ENCODE measurements at places on chromosomes 2 and 18. TPM values are rescaled to one million over a fixed set of nuclear protein-coding genes. Genes with fewer than 3 reads are reported as not detected.

DNA sequence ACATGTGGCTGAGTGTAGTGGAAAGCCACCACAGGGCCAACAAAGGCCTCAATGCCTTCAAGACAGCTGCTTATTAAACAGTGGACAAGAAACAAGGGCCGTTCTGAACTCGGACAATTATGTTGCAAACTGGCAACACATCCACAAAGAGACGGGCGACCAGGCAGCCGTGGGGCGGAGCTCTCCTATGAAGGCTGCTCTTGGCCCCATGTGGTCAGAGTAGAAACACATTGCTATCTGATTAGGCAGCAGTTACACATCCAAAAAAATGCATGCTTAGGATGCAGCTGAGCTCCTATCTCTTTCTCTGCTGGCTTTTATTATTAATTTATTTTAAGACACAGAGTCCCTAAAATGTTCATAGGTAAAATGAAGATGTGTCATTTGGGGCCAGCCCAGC is 163.4 kb downstream of the TMEM163 start:
- no peak for DNase-seq

- DNase-seq, result no peak
Observed at GRCh38 chr2:38016219-38016618, 59.7 kb downstream of the CYP1B1 start.

GRCh38 chr2:175251425-175252041 is 70.0 kb upstream of the ATP5MC3 start:
- DNase-seq, result no peak

DNA sequence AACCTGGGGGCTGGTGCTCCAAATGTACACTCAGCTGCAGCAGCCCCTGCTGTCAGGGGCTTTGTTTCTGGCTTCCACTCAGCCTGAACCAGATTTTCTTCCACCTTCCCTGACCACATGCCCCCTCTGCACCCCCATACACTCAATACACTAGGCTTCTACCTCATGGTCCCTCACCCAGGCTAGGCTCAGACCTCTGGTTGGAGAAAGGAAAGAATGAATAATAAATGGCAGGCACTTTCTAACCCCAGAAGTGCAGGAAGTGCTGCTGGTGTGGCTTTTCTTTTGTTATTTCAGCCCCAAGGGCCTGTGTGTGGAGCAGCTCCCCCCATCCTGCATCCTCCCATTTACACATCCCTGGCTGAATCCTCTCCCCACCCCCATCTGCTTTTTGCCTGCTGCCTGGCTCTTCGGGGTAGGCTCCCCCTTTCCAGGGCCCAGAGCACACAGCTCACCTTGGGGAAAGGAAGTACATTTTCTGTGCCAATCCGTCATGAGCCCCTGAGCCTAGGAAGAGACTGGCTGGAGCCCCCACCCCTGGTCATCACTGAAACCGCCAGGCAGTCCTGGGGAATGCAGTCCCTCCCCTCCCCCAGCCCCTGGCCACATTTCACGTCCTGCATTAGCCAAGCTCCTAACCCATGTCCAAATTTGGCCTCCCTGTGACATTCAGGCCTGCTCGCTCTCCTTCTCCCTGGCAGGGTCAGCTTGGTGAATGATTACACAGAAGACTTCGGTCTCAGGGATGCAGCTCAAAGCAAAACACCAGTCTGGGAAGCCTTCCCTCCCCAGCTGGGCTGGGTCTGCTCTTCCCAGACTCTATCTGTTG is 2.6 kb downstream of the DYSF start:
- peak; percentile 64 for DNase-seq

GRCh38 chr2:16190446-16191270 is 250.3 kb downstream of the MYCN start:
- no peak for DNase-seq

DNA sequence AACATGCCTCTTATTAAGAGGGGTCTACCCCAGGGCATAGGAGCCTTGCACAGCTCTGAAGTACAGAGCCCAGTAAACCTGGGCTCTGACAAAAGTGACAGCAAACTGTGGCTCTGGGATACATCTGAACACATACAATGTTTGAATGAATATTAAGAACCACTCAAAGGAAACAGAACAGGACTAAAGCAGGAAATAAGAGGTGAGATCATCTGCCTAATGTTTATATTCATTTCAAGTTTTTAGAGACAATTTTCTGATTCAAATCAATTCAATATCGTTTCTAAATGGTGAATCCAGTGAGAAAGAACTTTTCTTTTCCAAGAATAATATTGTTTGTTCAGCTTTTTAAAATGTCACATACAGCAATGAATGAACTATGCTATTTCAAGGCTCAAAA is 136.7 kb upstream of the CAVIN2 start:
- no peak for DNase-seq

GRCh38 chr2:40097691-40098385 is 318.8 kb upstream of the THUMPD2 start:
- DNase-seq, result no peak

DNA sequence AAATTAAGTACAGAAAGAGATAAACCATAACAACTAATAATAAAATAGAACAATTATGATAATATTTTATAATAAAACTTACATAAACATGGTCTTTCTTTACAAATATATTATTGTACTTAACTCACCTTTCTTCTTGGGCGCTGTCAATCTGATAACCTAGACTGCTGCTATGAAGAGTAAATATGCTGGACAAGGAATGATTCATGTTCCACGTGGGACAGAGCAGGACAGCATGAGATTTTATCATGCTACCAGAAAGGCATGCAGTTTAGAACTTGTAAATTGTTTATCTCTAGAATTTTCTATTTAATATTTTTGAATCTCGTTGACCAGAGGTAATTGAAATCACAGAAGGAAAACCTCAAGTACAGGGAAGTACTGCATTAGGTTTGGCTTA is 210.7 kb downstream of the ANKRD30B start:
- no peak for DNase-seq

GRCh38 chr2:27707462-27708256 is 44.0 kb downstream of the SLC4A1AP start:
- no peak for DNase-seq

DNA sequence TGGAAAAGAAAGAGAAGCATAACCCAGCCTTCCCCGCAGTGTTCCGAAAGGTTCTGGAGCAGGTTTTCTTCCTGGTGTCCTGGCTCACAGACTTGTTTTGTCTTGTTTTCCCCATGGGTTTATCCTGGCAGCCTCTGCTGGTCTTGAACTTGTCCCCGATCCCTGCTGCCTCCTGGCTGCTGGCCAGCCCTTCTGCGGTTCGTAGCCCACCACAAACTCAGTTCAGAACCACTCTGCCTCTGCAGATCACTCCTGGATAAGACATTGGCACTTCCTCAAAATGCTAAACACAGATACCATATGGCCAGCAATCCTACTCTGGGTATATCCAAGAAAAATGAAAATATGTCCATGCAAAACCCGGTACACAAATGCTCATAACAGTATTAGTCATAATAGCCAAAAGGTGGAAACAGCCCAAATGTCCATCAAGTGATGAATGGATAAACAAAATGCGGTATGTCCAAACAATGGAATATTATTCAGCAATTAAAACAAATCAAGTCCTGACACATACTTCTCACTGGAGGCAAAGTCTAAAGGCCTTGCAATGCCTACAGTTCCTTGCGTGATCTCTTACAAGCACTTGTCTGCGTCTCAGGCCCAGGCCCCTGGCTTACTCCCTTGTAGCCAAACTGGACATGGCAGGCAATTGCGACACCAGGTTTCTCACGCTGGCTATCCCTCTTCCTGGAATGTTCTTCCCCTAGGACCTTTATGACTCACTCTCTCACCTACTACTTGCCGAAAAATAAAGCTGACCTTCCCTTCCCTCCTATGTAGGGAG is 28.0 kb upstream of the ARHGEF4 start:
- DNase-seq, result no peak

DNA sequence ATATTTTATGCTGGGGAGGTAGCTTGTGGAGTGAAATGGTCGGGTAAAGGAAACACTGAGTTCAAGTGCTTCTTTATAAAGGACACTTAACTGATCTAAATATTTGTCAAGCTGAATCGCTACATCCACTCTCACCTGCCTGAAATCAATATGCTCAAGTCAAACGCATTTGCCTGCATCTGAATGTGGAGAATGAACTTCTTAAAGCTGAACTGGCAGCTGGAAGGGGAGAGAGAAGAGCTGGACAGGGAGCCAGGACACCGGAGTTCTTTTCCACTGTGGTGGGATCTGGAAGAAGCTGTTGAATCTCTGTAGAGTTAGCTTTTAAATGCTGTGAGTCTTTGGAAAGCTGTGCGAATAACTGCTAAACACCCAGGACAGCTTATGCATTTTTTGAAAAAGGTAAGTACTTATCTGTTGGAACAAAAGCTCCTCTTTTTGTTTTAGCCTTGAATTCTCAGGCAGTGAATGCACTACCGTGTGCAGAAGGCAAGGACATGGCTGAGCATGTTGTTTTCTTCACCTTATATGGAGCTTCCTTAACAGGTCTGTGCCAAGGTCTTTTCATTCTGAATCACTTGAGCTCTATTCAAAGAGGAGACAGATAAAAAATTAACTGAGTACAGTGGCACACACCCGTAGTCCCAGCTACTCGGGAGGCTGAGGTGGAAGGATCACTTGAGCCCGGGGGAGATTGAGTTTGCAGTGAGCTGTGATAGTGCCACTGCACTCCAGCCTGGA is 74.2 kb upstream of the KLF7 start:
- DNase-seq, result no peak

GRCh38 chr2:203775684-203776083 is 69.2 kb downstream of the CD28 start:
- no peak for DNase-seq

- DNase-seq, result no peak
Observed at GRCh38 chr2:14619441-14619840, 13.1 kb upstream of the LRATD1 start.

GRCh38 chr2:232316461-232317330 is 61.9 kb upstream of the ALPP start:
- peak; percentile 34 for DNase-seq

DNA sequence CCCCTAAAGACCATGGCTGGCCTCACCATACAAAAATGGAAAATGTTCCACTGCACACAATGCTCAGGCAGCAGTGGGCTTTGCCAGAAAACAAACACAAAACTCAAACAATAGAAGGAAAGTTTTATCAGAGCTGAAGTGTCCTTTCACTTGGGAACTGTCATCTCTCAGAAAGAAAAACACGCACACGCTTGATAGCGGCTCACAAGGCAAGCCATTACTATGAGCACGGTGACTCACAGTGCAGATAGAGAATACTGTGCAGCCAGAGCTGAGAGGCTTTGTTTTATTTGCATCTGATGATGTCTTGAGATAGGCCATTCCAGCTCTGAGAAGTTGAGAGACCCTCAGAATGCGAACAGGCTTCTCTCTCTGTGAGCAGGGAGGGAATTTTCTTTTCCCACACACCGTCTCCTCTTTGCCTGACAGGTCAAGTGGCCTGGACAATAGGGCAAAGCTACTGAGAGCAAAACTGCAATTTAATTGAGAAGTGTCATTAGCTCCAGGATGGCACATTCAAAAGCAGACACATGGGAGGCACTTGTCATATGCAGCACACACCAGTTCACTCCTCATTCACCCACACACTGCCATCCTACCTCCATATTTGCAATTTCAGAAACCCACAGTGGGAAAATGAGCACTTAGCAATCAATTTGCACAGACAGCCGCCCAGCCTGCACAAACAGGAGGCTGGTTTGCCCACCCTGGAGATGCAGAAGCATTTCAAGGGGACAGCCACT is 236.6 kb downstream of the SS18 start:
- no peak for DNase-seq

- no peak for DNase-seq
Observed at GRCh38 chr2:61857224-61857623, 3.4 kb upstream of the FAM161A start.

DNA sequence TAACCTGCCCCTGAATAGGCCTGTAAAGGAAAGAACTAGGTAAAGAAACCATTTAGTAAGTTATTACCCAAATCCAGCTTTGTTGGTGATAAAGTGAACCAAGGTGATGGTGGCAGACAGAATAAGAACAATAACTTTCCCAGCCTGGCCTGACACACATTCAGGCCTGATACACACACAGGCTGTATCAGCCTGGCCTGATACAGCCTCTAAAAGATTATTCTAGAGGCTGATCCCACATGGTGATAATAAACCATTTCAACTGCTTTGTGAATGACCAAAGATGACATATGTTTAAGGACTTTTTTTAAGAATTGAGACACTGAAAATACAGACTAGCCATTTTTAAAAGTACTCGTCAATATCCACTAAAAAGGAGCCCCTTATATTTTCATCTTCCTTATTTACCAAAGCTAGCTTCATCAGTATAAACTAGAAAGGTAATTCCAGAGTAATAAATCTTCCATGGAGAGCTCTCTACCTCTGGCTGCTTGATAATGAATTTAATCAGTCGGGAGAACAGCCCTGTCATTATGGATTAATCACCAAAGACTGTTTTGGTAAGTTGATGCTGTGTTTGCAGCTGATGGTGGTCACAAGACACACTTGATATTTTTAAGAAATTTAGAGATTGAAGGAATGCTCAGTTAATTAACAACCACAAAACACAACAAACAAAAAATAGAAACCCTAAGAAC is 77.2 kb downstream of the SLC8A1 start:
- no peak for DNase-seq

DNA sequence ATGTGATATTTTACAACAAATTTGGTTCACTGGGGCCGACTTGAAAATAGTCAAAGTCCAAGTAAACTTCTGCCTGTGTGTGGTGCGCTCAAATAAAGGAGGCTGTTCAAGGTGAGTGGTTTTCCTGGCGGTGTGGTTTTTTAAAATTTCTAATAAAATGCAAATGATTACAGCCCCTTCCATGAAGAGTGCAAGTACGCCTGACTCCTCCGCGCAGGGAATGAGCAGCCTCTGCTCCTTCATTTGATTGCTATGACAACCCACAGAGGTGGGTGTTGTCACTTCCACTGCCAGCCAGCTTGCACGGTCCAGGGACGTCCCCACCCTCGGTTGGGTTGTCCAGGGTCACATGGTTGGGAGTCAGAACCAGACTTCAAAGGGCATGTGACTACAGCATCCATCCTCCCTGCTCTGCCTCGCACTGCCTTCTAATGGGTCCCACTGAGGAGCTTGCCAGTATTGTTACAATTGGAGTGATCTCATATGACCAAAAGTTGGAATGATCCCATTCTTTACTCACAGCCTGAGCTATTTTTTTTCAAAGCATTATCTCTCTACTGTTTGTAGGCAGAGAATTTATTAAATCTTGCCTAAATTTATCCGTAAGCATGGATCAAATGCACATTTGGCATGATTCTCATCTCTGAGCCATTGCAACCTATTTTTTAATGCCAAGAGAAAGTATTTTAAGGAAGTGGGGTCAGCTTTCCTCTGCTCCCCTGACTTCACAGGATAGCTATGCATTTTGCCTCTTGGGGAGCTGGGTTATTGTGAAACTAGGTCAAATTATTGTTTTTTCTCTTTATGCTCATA is 121.3 kb downstream of the AGAP1 start:
- DNase-seq, result peak; percentile 60

Gene LIMS3
- total RNA-seq, result 2.4 TPM

Gene CD207
- total RNA-seq, result not detected

Gene ATG9A
- 72.5 TPM for total RNA-seq

Gene ALKAL2
- 0.83 TPM for total RNA-seq

Gene KYNU
- 1.8 TPM for total RNA-seq

Gene COL4A3
- total RNA-seq, result 6.9 TPM

Gene IL1R2
- total RNA-seq, result not detected

Gene POTEJ
- total RNA-seq, result not detected

Gene CLEC4F
- total RNA-seq, result 0.27 TPM

Gene RIT2
- total RNA-seq, result not detected

Gene DES
- 15,705 TPM for total RNA-seq

Gene IL36RN
- not detected for total RNA-seq

Gene SCYGR4
- not detected for total RNA-seq

All from heart left ventricle (tissue), 16 donors.